Central memory CD8-positive, alpha-beta T cell (primary cell): ENCODE measurements at places on chromosomes 12 and 14.

- DNase-seq: no peak
These were observed 19.0 kb upstream of the SLC6A12 start for GRCh38 chr12:232731-233614.

- no peak for DNase-seq
These were observed 28.5 kb upstream of the TUBA1C start for GRCh38 chr12:49236423-49236822.

DNA sequence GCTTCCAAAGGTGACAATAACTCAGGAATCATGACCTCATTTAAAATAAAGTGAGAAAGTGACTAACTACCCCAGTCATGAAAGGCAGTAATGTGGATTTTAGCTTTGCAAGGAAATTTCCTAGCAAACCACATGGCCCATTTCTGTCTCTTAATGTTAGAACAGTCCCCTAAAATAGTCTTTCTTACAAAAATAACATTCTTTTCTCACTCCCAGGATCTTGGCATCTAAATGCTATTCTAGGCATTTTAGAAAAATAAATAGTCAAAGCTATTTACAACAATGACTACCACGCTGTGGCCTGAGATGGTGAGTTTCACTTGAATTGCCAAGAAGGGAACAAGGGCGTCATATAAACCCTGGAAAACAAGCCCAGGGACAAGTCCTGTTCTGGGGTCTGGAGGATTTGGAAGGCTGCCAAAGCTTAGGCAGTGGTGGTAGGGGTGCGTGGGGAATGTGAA is 101.2 kb upstream of the CCDC175 start:
- DNase-seq: no peak

DNA sequence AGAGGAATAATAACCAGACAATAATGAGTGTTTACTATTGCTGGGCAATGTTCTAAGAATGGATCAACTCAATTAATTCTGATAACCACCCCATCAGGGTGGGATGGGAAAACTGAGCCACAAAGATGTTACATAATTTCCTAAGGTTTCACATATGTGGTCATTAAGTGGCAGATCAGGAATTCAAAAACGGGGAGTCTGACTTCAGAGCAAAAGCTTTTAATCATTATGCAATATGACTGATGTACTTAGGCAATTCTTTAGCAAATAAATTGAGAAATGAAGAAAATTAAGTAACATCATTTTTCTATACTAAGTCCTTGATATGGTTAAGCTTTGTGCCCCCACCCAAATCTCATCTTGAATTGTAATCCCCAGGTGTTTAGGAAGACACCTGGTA is 53.4 kb downstream of the PLCZ1 start:
- no peak for DNase-seq

GRCh38 chr12:98644433-98644711 is 216 bp downstream of the IKBIP start:
- DNase-seq: no peak

GRCh38 chr14:65184032-65184764 is 81.9 kb upstream of the MAX start:
- no peak for DNase-seq
